ENCODE measurements at places on chromosomes 5 and 9.

- no peak for DNase-seq
Measured at GRCh38 chr9:108194154-108194553, 661.6 kb downstream of the ACTL7B start.

DNA sequence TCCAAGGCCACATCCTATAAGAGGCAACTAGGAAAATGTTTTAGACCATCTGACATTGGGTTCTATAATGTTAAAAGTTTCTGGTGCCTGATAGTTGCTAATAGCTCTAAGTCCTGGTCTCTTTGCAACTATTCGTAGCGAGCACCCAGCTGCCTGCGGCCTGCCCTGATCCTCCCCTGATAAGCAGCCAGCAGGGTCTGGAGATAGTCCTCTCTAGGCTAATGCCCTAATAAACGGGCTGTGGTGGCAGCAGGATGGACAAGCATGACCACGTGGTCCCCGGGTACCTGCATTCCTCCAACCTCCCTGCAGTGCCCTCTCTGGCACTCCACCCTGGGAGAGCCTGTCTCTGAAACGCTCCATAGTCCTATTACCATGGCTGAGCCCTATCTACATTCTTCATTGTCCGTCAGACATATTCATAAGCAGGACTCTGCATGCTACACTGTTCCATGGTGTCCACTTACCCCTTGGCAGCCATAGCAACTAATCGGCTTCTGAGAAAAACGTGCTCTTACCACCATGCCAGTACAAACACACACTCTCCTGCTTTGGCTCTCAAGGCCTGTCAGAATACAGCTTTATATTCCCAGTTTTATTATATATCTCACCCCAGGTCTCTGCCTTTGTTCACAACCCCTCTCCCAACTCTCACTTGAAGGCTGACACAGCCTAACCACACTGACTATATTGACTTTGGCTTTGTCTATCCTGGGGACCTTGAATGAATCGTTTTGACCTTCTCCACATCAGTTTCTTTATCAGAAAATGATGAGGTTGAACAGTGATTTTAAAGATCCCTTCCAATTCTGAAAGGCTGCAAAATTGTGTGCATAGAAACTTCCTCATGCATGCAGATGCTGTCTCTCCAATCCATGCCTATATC, 49.9 kb upstream of the DAPK1 start:
- DNase-seq, result no peak

DNA sequence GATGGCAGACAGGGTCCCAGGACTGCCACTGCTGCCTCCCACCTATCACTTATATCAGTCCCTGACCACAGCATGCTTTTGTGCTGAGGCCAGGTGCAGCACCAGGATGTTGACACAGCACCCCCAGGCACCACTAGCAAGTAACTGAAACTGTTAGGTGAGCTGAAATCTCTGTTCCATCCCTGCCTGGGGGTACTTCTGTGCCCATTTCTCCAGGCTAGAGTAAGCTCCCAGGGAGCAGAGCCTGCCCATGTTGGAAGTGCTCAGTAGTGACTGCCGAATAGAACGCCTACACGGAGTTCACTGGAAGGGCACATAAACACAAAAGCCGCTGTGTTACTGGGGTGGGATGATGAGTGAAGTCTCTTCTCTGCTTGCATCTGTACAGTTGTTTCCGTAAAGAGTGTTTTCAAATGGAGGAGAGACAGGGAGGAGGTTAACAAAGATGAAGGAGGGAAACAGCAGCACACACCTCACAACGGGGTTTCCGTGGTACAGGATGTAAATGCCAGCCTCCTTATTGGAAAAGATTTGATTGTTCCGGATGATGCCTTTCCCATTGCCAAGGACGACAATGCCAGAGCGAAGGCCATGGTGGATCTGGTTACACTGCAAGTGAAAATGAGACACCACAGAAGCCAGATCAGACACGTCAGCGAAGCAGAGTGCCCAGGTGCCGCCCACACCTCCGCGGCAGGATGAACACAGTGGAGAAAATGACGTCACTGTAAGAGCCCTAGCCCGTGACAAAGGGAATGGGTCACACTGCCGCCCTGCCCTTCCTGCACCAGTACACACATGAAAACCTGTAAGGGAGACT, 43.1 kb downstream of the POLR1E start:
- no peak for DNase-seq

DNA sequence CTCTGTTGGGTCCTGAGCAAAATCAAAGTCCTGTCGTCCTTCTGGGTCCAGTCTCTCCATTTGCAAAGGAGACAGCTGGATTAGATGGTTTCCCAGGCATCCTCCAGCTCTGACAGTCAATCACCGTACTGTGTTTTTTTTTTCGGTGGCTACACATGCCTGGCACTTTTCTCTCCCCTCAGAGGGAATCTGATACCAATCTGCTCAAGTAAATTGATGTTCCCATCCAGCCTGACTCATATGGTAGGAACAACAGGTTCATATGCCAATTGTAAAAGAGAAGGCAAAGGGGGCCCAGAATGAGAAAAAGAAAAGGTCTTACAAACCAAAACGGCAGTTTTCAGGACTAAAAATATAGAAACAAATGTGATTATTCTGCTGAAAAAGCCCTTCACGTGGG, 1.2 kb downstream of the FBXO10 start:
- no peak for DNase-seq

- DNase-seq, result no peak
Measured at GRCh38 chr5:57911438-57911837, 428.8 kb upstream of the ACTBL2 start.

DNA sequence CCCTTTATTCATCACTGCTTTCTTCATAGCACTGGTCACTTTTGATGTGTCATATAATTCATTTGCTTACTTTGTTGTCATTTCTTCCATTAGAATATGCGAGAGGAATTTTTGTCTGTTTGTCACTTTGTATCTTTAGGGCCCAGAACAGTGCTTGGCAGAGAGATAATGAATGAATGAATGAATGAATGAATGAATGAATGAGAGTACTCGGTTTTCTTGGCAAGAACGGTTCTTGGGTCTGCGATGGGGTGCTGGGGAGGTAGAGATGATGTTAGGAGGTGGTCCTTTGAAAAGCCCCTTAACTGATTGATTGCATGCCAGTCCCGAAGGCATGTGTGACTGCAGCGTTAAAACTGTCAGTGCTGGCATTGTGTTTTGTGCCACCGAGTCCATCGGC, 52.4 kb upstream of the LRRTM2 start:
- no peak for DNase-seq

DNA sequence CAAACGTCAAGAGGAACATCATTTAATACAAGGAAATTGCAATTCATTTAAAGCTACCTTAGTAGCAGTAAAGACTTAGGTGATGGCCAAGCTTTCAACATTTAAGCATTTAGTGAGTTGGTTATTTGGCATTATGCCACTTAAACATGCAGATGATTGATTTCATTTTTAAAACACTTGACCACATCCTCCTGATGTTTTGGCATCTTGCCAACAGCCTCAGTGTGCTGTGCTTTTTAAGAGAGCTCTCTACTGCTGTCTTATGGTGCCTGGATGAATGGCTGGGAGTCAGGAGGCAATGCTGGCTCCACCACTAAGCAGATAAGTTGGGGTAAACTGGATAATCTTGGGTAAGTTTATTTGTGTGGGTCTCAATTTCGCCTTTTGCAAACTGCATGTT, 364.5 kb downstream of the MAN2A1 start:
- DNase-seq, result no peak

DNA sequence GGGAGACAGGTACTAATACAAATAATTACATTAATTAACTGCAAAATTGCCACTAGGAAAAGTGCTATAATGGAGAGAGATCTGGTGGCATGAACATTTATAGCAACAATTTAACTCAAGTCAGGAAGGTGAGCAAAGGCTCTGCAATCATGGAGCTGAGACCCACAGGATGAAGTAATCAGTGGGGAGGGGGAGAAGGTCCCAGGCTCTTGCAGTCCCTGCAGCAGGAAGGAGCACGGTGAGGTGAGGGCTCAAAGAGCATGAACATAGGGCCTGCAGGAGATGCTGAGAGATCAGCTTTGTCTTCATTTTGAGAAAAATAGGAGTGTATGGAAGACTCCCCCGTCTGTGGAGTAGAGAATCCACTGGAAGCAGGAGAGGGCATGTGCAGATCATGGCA, 6.5 kb downstream of the PTPN3 start:
- DNase-seq, result no peak

DNA sequence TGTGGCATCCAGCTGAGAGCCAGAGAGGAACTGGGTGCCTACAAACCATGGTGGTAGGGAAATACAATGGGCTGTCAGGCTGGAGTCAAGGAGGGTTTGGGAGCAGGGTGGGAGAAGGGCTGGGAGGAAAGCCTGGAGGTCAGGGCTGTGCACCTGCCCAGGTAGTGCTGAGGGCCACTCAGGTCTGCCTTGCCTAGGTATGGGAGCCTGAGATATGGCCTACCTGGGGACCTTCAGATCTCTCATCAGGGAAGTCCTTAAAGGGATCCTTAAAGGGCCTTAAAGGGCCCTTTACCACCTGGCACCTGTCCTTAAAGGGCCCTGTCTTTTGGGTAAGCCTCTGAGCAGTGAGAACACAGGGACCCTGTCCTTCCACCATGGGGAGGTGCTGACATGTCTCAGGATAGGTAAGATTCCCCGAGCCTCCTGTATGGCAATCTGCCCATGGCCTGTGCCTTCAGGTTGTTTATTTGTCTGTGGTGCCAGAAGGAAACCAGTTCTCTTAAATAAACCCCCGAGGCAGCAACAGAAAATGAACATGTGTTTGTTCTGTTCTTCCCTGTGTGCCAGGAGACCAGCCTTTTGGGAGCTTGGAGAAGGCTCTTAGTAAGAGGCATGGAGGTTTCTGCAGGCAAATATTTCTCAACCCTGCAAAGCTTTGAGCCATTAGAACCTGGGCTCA, 23.3 kb downstream of the SLC25A48 start:
- DNase-seq, result no peak

DNA sequence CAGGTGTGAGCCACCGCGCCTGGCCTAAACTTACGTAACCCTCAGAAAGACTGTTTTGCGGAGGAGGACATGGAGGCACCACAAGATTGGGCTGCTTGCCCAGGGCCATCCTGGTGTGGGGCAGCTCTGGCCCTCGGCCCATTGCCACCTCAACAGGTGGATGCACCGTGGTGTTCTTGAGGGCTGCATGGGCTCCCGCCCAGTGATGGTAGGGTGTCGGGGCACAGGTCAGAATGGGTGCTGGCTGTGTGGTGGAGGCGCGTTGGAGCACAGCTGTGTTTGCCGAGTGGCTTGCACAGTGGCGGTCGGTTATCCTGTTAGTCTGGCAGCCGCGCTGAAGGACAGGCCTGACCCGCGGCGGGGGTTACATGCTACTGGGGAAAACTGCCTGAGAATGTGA, 196.9 kb downstream of the CACNA1B start:
- DNase-seq, result no peak

GRCh38 chr5:61228691-61229280, 66.5 kb upstream of the SMIM15 start:
- peak; percentile 55 for DNase-seq

DNA sequence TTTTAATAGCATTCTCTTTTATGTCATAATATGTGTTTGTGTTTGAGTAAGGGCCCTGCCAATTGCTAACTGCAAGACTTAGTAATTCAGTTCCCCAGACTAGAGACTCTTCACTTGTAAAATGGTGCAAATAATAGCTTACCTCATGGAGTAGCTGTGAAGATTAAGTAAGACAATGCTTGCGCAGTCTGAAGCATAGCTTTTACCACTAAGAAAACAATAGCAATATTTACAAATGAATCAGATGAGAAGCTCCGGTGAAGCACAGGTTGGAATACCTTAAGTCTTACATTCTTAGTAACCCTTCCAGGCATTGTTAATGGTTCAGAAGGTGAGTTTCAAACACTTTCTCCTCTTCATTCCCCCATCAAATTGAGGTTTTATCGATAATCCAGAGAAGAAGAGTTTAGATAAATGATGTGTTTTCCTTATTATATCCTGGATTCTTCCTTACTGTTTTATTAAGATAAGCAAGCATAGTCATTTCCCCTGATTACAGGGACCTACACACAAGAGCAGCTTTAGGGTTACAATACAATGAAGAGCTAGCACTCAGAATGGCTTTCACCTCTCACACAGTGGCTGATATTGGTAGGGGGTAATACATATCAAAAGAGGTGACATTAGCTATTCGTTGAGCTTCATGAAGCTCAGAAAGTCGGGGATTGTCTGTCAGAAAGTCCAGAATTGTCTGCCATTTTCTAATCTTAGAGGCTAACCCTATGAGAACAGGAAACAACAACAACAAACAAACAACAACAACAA, 96.4 kb upstream of the EDIL3 start:
- no peak for DNase-seq

- DNase-seq, result no peak
Measured at GRCh38 chr5:102595332-102595731, 96.5 kb upstream of the SLCO6A1 start.

DNA sequence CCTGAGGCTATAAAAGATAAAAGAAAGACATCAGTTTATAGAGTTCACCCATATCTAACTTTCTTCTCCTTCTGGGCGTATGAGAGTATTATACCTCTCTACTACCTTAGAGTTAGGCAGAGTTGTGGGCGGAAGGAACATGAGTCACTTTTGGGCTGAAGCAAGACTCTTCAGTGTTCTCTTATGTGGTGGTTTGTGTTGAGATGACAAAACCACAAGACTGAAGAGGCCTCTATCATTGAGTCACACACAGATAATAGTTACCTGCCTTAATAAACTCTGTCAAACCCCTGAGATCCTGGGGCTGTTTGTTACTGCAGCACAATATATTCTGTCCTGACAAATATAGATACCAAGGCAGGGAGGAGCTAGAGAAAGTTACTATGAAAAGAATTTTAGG, 184.2 kb downstream of the EFNA5 start:
- DNase-seq, result no peak

DNA sequence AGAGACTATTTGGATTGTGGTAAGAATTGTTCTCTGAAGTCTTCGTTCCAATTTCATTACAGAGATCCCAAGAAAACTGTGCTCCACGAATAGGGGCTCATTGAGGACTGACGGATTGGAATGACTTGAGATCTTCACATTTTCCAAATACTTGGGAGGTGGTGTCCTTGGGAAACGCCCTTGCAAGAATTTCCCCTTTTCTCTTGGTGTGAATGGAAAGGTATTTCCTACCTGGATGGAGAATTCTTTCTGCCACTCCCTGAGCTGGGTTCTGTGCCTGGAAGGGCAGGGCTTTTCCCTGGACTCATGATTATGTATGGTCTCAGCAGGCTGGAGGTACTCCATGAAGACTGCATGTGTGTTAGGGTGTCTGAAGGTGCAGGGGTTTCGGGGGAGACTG, 53.9 kb downstream of the SNX18 start:
- DNase-seq, result no peak

- no peak for DNase-seq
Measured at GRCh38 chr9:99511723-99512122, 289.6 kb downstream of the SEC61B start.
